ENCODE measurements at places on chromosomes 6 and 20.

DNA sequence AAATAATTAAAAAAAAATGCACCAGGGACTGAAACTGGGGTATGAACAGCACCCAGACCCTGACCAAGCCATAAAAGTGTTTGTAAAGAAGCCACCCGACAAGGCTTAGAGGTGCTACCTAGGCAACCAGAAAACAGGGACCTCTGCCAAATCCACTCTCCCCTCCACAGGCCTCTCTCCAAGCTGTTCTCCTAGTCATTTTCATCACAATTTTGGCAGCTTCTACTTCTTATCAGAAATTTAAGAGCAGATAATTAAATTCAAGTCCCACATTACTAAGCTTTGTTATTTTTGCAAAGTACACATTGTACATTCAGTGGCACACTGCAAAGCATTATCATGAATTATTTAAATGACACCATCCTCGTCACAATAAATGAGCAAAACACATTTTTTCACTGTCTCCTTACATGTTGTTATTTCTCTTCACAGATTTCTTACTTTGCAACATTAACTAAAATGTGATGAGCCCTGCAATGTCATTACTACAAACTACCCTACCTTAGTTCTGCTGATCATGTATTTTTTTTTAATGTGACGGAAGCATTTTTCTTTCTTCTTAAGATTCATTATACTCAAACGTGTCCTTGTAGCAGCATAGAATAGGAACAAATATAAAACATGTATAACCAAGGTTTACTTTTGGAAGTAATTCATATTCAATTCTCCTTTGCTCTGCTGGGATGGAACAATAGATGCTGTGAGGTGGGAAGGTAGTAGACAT lies 38.1 kb downstream of the ECT2L start:
- no peak for DNase-seq

GRCh38 chr6:25629198-25629576 lies 22.8 kb upstream of the SCGN start:
- DNase-seq: no peak

- DNase-seq: no peak
Observed at GRCh38 chr6:11346516-11346915, 114.0 kb upstream of the NEDD9 start.

DNA sequence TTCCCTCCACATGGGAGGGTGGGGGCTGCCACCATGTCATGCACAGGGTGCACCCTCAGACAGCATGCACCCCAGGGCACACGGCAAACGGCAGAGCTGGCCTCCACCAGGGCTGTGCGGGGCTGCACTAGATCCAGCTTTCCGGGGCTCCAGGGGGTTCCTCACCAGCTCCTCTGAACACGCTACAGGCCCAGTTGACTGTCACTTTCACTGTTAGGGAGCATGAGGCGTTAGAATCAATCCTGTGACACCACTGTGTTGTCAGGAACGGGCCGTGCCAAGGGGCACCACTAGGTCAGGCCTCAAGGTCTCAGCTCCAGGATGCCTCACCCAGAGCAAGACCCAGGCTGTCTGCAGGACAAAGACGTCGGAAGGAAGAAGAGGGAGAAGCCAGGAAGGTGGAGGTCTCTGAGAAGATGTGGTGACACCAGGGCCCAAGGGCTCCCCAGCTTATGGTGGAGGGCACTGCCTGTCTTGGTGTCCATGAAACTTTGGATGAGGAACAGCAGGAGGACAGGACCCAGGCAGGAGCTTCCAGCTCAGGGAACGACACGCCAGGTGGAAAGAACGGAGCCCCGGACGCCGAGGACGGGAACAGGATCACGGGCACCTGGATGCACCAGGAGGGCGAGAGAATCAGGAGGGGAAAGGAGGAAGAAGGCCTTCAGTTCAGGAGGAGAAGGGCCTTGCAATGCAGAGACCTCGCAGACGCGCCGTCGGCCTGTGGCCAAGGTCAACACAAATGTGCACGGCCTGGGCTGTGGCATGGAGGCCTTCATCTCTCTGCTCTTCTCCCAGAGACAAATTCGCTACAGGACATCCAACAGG lies 49.5 kb downstream of the YTHDF1 start:
- no peak for DNase-seq

DNA sequence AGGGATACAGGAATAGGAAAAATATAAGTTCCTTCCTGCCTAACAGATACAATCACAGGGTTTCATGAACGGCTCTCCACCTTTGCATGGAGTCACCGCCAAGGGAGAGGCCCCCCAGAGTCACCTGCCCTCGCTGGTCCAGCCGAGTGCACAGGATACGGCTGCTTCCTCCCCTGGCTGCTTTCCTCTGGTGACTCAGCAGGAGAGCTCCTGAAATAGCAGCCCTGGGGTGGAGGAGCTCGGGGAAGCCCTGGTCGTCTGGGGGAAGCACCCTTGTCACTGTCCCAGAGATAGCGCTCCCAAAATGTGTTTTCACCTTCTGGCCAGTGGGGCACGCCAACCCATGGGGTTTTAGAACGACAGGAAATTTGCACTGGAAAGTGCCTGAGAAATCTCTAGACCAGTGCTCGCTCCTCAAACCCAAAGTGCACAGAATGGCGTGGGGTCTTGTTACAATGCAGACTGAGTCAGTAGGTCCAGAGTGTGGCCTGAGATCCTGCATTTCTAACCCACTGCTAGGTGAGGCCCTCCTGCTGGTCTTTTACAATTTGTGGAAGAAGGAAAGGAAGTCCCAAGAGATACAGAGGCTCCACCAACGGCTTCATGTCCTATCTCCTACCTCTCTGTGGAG lies 35.9 kb upstream of the FAM50B start:
- DNase-seq: peak; percentile 32

GRCh38 chr20:48786951-48787705 lies 40.7 kb downstream of the PREX1 start:
- DNase-seq: no peak

- DNase-seq: peak; percentile 58
Observed at GRCh38 chr6:148967541-148967956, 220.7 kb downstream of the UST start.

DNA sequence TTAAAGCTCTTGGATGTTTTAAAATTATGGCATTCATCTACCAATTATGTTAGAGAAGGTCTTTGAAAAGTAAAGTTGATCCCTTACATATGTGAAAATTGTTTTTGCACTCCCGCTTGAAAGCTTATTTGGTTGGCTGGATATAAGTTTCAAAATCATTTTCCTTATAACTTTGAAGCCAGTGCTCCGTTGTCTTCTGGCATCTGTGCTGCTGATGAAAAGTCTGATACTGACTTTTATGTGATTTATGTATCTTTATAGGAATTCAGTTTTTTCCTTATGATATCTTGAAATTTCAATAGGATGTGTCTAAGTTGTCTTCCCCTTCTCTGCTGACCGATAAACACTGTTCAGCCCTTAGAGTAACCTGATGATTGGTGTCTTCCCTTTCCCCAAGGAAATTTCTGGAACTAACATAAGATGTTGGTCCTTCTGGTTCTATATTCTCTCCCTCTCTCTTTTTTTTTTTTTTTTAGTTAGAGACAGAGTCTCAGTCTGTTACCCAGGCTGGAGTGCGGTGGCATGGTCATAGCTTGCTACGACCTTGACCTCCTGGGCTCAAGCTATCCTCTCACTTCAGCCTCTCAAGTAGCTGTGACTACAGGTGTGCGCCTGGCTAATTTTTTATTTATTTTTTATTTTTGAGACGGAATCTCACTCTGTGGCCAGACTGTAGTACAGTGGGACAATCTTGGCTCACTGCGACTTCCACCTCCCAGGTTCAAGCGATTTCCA lies 12.7 kb downstream of the PANK2 start:
- peak; percentile 49 for DNase-seq

DNA sequence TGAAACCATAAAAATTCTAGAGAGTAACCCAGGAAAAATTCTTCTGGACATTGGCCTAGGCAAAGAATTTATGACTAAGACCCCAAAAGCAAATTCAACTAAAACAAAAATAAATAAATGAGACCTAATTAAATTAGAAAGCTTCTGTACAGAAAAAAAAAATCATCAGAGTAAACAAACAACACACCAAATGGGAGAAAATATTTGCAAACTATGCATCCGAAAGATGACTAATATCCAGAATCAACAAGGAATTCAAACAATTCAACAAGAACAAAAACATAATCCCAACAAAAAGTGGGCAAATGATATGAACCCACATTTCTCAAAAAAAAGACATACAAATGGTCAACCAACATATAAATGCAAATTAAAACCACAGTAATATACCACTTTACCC lies 242.6 kb upstream of the CDYL start:
- DNase-seq: no peak

DNA sequence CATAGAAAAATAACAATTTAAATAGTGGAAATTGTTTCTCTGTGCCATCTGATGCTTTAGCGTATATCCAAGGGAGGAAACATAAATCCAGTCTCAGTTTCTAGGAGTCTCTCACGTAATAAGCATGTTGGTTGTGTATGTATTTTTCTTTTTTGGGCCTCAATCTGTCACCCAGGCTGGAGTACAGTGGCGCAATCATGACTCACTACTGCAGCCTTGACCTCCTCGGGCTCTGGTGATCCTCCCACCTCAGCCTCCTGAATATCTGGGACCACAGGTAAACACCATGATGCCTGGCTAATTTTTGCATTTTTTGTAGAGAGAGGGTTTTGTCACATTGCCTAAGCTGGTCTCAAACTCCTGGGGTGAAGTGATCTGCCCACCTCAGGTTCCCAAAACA lies 78.6 kb upstream of the PLN start:
- DNase-seq: no peak

DNA sequence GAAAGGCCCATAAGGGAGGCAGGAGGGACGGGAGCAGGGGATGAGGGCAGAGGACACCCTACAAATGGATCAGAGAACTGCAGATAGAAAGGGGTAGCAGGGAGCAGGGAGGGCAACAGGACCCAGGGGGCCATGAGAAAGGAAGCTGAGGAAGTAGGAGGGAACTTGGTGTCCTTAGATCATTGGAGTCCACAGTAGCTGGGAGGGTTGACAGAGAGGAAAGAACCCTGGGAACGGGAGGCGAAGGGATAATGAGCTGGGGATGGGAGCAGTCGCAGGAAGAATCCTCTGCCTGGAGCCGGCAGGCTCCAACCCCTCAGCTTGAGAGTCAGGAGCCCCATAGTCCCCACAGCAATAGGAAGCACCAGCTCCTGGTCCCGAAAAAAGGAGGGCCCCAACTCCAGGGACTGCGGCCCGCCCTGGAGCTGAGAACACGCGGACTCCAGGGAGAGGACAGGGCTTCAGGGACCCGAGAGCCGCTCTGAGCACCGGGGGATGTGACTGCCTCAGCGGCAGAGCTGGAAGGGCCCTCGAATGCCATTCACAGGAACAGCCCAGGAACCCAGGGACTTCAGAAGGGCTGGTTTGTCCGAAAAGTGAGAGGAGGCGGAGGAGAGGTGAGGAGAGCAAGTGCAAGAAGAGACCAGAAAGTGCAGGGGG lies 32.7 kb downstream of the HLA-A start:
- DNase-seq: peak; percentile 11

DNA sequence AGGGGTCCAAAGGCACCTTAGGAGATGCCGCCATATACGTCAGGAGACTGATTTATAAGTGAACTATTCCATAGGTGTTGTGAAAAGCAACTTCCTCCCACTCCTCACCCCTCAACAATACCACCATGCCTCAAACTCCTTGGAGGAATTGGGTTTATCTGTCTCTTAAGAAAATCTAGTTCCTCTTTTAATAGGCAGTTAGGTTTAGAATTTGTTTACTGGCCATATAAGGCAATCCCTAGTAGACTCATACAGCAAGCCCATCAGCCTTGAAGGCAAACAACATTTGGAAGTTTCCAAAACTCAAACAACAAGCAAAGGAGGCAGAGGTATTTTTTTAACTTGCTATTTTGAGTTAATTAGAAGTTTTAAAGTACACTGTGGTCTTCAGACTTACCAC lies 66.1 kb downstream of the PRND start:
- DNase-seq: no peak

DNA sequence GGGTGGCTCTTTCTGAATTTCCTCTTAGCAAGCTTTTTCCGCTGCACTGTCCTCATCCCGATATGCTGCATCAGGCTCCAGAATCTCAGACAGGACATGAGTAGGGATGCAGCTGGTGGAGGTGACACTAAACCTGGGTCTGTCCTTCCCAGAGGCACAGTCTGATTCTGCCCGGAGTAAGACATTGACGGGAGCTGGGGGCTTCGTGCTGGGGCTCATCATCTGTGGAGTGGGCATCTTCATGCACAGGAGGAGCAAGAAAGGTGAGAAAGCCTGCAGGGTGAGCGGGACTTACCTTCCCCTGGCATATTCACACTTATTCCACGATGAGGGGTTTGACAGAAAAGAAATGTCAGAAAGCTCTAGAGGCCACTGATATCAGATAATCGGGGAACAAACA lies 9.8 kb downstream of the HLA-DPB1 start:
- DNase-seq: no peak

DNA sequence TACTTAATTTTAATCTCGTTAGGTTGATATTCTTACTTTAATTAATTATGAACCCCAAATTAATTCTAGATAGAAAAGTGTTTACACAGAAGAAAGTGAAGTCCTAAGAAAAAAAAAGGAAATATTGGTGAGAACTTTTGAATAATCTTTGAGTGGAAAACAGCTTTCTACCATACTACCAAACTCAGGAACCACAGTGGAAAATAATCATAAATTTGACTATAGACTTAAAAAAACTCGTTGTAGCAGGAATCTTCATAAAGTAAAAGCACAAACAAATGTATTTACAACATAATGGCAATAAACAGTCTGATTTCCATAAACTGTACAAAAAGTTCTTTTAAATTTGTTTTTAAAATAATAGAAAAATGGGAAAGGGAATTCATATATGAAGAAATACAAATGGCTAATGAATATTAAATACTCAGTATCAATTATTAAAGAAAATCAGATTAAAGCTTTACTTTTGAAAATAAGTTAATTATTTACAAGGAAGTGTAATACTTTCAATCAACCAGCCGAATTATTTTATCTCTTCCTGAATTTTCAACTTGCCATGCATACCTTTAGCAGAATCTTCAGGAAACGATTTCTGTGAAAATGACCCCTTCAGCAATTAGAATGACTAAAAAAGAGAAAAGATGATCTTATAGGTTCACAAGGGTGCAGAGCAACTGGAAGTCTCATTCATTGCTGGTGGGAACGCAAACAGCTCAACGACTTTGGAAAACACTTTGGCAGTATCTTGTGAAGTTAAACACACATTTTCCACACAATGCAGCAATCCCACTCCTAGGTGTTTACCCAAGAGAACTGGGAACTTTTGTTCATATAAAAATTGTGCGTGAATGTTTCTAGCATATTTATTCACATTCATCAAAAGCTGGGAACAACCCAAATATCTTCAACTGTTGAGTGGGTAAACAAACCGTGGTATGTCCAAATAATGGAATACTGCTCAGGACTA lies 38.5 kb upstream of the BMP6 start:
- no peak for DNase-seq

DNA sequence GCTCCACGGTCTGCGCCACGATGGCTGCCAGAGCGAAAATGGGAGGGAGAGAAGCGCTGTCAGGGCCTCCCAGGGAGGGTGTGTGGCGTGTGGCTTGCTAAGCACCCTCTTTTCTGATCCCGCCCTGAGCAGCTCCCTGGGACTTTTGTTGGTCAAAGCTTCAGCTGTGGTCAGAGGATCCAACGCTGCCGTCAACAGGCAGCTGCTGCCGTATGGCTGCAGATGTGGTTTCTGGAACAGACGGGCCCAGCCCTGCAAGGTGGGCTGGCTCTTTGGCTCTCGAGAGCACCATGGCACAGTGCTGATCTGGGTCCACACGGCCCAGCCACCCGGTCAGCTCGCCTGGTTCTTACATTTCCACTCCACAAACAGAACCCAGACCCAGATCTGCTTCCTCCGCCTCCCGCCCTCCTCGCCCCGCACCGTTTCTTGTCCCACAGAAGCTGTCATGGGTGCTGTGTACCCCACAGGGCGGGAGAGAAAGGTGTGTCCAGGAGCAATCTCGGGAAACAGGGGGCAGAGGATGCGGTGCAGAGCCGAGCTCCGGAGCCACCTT lies 86.0 kb upstream of the BHLHE23 start:
- DNase-seq: no peak

- no peak for DNase-seq
Observed at GRCh38 chr6:104519566-104519965, 340.2 kb downstream of the HACE1 start.
